Activated CD8-positive, alpha-beta T cell treated with anti-CD3 and anti-CD28 coated beads, Interleukin-2, amount 10 ng/mL, durations not matched to agents 7 days and 5 days (primary cell): ENCODE measurements at places on chromosomes 1 and 21.
A peak's percentile ranks its signal among the peaks of the same experiment; 100 is the strongest.

- no peak for DNase-seq
Measured at GRCh38 chr1:45375104-45376090, 35.2 kb upstream of the MUTYH start.

DNA sequence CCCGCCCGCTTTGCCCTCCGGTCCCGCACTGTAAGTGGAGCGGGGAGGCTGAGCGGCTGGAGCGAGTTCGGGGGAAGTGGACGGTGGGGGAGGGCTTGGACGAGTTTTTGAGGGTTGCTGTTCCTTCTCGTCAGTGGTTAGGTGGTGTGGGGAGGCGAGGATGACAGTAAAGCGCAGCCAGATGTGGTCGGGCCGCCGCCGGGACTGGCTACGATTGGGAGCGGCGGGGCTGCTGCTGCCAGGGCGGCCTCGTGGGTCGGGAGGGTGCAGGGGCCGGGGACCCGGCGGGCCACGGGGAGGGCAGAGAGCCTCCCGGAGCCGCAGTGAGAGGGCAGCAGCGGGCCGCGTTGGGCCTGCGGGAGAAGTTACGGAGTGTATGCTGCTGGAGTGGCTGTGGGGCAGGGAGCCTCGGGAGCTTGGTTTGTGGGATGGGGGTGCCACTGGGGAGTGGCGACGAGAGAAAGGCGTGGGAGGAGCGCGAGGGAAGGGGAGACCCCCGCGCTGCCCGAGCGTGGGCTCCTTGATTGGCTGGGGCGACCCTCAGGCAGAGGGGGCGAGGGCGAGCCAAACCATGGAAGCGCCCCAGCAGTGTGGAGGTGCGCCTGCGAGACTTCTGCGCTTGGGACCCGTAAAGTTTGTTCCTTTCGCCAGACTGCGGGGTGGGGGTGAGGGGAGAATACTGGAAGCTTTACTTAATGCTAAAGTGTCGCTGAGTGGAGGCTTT, 2.1 kb downstream of the ADGRL2 start:
- DNase-seq = no peak

DNA sequence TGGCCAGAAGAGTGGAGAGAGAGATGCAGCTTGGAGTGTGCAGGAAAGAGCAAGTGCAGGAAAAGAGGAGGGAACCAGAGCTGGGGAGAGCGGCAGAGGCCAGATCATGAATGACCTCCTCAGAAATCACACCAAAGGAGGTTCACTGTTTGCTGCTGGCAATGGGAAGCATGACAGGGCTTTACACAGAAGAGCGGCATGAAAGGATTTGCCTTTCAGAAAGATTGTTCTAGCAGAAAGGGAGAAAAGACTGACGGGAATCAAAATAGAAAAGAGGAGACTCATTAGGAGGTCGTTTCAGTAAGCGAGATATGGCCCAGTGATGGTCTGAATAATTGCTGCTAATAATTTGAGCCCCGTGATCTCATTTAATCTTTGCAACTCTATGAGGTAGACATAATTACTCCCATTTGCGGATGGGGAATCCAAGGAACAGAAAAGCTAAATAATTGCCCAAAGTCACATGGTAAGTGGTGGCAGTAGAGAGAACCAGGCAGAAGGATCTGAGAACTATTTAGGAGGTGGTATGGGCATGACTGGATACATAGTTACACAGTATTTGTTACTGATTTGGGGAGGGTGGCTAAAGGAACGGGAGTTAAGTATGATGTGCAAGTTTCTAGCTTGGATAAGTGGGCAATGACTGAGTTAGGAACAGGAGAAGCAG, 12.5 kb upstream of the HNRNPR start:
- DNase-seq = no peak

GRCh38 chr1:243596431-243597062, 253.5 kb downstream of the AKT3 start:
- DNase-seq = peak; percentile 65

GRCh38 chr1:54362881-54363340, 43.3 kb downstream of the SSBP3 start:
- no peak for DNase-seq

- no peak for DNase-seq
Measured at GRCh38 chr21:45859762-45860357, 121.7 kb upstream of the COL6A1 start.

GRCh38 chr1:26546375-26546774, 16.8 kb downstream of the RPS6KA1 start:
- DNase-seq = no peak

GRCh38 chr1:203145321-203146041, 18.0 kb downstream of the ADORA1 start:
- no peak for DNase-seq

DNA sequence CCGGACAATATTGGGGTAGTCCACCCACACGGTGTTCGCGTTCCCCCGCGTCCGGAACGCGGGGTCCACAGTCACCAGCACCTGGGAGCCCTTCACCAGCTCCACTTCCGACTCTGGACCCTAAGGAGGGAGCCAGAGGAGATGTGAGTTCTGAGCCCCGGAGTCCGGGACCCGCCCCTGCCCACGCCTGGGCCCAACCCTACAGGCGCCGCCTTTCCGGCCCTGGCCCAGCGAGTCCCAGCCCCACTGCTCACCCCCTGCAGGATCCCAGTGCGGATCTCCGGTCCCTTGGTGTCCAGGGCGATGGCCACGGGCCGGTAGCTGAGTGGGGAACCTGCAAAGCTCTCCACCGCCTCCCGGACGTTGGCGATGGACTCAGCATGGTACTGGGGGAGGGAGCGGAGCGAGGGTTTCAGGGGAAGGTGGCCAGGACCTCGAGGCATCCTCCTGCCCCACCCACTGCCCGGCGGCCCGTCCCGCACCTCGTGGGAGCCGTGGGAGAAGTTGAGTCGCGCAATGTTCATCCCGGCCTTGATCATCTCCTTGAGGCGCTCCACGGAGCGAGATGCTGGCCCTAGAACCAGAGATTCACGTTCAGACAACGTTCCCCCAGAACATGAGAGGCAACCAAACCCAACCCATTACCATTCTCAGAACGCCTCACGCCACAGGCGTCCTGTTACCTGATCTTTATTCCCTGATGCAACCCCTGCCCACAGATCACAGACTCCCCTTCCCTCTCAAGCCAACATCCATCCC, 5.9 kb downstream of the PKLR start:
- no peak for DNase-seq

GRCh38 chr1:160367516-160367900, 637 bp downstream of the NHLH1 start:
- DNase-seq = no peak

- no peak for DNase-seq
Measured at GRCh38 chr1:34266127-34266951, 89.6 kb downstream of the C1orf94 start.

- DNase-seq = no peak
Measured at GRCh38 chr1:63797056-63797726, 23.4 kb downstream of the ROR1 start.

GRCh38 chr21:31338908-31339368, 5.1 kb downstream of the TIAM1 start:
- no peak for DNase-seq

- DNase-seq = peak; percentile 60
Measured at GRCh38 chr1:119674835-119675289, 26.8 kb upstream of the ZNF697 start.

GRCh38 chr1:87951852-87952251, 623.2 kb downstream of the LMO4 start:
- no peak for DNase-seq

DNA sequence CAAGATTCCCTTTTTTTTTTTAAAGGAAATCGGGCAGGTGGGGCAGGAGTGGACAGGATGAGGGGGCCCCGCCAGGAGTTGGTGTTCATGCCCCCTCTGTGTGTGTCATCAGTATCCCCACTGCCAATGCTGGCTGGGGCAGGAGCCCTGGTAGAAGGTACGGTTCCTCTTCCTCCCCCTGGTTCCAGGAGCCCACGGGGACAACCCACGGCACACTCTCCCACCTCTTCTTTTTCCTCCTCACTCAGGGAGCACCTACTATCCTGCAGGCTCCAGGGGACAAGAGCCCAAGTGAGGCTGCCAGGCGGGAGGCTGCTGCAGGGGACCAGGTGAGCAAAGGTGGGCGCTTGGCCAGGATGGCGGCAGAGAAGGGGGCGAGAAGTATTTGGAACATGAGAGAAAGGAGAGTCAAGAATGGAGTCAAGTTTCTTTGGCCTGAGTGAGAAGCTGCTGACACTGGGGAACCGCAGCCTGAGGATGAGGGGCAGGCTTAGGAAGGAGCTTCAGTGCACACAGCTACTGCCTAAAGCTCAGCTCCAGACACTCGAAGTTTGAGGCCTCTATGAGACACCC, 26.5 kb downstream of the ECE1 start:
- no peak for DNase-seq

DNA sequence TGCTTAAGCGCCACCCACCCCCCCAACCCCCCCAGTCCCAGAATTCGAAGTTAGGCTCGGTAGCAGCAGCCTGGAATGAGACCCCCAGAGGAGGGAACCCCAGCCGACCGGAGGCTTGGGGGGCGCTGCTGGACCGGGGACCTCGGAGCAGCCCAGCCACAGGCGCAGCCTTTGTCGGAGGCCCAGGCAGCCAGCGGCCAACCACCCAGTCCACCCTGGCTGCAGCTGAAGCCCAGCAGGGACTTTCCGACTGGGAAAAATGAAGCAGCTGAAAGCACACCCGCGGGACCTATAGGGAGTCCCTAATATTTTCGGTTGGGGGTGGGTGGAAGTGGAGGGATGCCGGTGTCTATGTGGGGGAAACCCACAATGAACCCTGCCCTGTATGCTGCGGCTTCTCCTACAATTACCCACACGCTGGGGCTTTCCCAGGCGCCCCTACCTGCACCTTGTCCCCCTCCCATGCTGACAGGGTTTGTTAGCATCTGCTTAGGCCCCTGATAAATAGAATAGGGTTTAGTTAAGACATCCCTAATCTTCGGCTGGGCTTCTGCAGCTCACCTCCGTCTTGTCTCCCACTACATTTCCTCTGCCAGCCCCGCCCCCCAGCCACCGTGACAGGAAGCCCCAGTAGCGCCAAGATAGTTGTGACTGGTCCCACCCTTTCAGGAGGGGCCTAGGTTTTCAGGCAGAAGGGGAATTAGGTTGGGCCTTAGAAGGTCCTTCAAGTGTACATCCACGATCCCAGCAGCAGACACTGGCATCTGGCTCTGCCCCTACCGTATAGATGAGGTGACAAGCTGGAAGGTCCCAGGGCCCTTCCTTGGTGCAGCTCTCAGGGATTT, 838 bp downstream of the CCDC28B start:
- peak; percentile 92 for DNase-seq

- DNase-seq = no peak
Measured at GRCh38 chr21:38511662-38512243, 13.5 kb upstream of the ERG start.

GRCh38 chr1:48018799-48019198, 21.6 kb upstream of the TRABD2B start:
- no peak for DNase-seq

- no peak for DNase-seq
Measured at GRCh38 chr1:228544921-228545591, 57.9 kb downstream of the RNF187 start.

- DNase-seq = no peak
Measured at GRCh38 chr21:21096956-21097355, 98.7 kb downstream of the NCAM2 start.

- no peak for DNase-seq
Measured at GRCh38 chr1:226676381-226676780, 62.7 kb downstream of the ITPKB start.

DNA sequence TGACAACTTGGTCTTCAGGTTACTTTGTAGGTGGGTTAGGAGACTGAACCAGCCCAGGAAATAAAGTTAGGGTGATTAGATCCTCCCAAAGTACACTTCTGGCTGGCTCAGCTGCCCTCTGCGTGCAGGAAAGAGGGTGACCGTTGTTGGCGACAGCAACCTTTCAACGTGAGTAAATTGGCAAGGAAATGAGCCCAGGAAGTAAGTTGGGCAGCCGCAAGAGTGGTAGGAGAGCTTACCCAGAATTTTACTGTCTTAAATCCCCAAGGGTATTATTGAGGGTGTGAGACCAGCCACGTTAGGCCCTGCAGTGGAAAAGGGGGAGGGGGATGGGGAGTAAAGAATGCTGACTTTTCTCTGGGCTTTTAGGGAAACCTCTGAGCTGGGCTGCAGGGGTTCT, 1.6 kb downstream of the TENT5C start:
- DNase-seq = peak; percentile 70

- DNase-seq = no peak
Measured at GRCh38 chr1:167369175-167369574, 148.5 kb downstream of the POU2F1 start.

- no peak for DNase-seq
Measured at GRCh38 chr1:39212499-39212898, 8.0 kb downstream of the MACF1 start.

DNA sequence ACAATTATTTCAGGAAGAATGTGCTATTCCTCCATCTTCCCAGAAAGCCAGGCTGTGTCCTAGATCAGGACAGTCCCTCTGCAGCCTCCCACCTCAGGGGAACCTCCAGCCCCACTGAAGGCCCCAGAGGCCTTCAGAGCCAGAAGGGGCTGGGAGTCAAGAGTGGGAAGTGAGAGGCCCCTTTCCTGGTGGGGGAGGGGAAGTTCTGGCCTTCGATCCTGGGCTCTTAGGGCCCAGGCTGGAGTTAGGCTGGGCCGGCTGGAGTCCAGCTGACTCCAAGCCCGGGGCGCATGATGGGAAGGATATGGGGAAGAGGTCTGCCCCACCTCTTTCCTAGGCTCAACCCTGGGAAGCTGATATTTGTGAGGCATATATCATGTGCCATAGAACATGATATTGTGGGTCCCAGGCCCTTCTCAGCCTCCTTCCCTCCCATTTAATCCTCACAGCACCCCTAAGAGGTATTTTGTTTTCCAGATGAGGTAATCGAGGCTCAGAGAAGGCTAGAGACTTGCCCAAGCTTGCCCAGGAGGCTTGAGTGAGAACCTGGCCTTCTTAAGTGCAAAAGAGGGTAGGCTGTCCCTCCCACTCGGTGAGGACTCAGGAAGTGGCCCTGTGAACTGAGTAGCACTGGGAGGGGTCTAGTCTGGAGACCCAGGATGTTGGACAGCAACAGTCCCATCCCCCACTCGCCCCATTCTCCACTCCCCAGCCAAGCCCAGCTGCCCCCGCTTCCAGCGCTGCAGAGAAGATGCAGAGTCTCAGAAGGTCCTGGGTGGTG, 18.6 kb upstream of the HSPG2 start:
- peak; percentile 42 for DNase-seq

- DNase-seq = no peak
Measured at GRCh38 chr1:23593042-23593521, 33.8 kb upstream of the ID3 start.

- DNase-seq = peak; percentile 57
Measured at GRCh38 chr1:224542783-224543440, 73.2 kb upstream of the CNIH3 start.

DNA sequence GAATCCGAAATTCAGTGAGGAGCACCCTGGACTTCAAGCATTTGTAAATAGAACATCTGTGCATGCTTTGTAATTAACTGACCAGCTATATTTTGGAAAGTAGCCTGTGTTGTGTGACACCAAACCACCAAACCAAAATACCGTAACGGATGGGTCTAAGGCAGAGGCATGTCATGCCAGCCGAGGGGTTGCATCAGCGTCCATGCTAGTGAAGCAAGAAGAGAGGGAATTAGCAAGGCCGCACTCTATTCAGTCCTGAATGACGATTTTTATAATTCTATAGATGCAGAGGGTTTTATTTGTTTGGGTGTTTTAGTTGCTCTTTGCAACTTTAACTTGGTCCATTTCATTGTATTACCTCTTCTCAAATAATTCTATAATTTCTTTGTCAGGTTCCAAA, 116.8 kb upstream of the SMYD2 start:
- DNase-seq = no peak

GRCh38 chr1:220267630-220268029, 4.6 kb downstream of the RAB3GAP2 start:
- no peak for DNase-seq
